Esophagus squamous epithelium (tissue), 5 donors: ENCODE measurements at places on chromosomes 7 and 10.

- H3K36me3 ChIP-seq, result no peaks in the 10 kb centered on the region
- no peaks in the 10 kb centered on the region for H3K27me3 ChIP-seq
- H3K4me3 ChIP-seq, result no peak overlapping the region
- no peak overlapping the region for H3K27ac ChIP-seq
- H3K4me1 ChIP-seq, result no peaks in the 10 kb centered on the region
- DNase-seq, result no peak
Observed at GRCh38 chr7:103592844-103593243, 146.8 kb upstream of the SLC26A5 start.

- no peak overlapping the region for H3K4me3 ChIP-seq
- H3K36me3 ChIP-seq, result no peaks in the 10 kb centered on the region
- H3K4me1 ChIP-seq, result no peaks in the 10 kb centered on the region
- no peak for DNase-seq
Observed at GRCh38 chr7:30093420-30093952, 41.3 kb upstream of the MTURN start.

GRCh38 chr10:650886-651615, 38.4 kb downstream of the DIP2C start:
- no peak for DNase-seq
- peak overlapping the region; percentile 84 for H3K27ac ChIP-seq
- H3K36me3 ChIP-seq, result no peaks in the 10 kb centered on the region

- H3K4me1 ChIP-seq, result peaks cover 64% of the 10 kb centered on the region
- no peak overlapping the region for H3K4me3 ChIP-seq
Observed at GRCh38 chr10:80156216-80156615, 23.7 kb downstream of the PLAC9 start.

DNA sequence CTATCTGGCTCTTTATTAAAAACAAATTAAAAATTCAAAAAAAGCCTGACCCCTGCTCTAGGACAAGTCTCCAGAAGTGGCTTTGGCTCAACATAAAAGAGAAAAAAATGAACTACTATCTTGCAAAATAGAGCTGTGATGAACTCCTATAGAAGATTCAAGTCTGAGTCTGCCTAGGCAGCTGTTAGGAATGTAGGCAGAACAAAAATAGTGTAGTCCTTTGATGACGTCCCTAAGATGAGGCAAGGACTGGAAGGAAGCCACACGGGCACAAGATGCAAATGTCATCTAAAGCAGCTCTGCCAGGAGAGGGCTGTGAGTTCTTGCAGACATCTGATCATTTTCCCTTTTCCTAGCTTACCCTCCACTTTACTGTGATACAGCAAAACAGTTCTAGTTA, 20.5 kb downstream of the ASNS start:
- no peak for DNase-seq
- peaks cover 55% of the 10 kb centered on the region for H3K36me3 ChIP-seq
- H3K4me3 ChIP-seq, result no peak overlapping the region
- no peak overlapping the region for H3K27ac ChIP-seq
- H3K4me1 ChIP-seq, result no peaks in the 10 kb centered on the region

- DNase-seq, result no peak
- no peak overlapping the region for H3K27ac ChIP-seq
- no peaks in the 10 kb centered on the region for H3K27me3 ChIP-seq
- H3K4me3 ChIP-seq, result no peak overlapping the region
- no peaks in the 10 kb centered on the region for H3K4me1 ChIP-seq
- no peaks in the 10 kb centered on the region for H3K36me3 ChIP-seq
Observed at GRCh38 chr7:132666071-132666773, 90.0 kb upstream of the PLXNA4 start.

DNA sequence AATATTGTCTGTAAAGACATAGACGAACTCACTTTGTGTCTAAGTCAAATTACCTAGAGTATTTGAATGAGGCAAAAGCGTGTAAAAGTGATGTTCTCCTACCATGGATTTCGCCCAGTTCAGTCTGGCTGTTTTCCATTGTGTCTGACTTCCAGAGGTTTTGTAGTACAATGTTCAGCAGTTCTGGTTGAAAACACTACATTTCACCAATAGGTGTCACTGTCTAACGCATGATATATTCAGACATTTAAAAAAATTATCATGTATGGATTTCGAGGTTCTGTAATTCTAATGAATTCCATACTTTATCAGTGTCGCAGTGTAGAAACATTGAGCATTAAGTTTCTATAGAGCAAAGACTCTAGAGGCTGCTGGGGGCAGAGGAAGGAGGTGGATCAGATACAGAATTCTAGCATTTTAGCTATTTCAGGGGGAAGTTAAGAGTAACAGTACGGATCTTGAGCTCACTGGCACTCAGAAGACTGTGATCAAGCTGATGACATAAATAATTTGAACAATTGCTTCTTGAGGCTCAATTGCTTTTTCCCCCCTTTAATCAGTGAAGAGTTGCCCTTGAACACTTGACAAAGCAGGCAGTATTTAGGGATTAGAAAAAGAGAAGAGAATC, 196.9 kb upstream of the RHOBTB1 start:
- no peaks in the 10 kb centered on the region for H3K27me3 ChIP-seq
- no peaks in the 10 kb centered on the region for H3K36me3 ChIP-seq
- no peak overlapping the region for H3K27ac ChIP-seq

- no peak overlapping the region for H3K4me3 ChIP-seq
- no peaks in the 10 kb centered on the region for H3K36me3 ChIP-seq
- peaks cover 81% of the 10 kb centered on the region for H3K27me3 ChIP-seq
- peaks cover 10% of the 10 kb centered on the region for H3K4me1 ChIP-seq
Observed at GRCh38 chr7:1659696-1660095, 10.4 kb upstream of the ELFN1 start.

DNA sequence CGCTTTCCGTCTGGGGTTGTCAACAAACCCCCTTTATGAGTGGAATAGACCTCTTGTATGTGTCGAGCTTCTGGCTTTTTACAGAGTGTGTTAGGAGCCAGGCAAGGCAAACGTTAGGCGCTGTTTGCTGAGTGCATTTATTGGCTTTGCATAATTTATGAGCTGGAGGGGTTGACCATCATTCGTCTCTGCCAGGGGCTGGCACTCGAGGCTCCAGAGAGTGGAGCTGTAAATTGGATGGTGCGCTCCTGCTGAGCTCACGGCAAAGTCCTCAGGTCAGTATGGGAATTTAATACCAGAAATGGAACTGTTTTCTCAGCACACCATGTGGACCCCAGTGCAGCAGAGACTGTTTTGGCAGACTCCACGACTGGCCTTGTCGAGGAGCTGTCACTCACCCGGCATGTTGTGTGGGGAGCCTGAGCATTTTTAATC, 699.4 kb upstream of the GALNT17 start:
- H3K27me3 ChIP-seq, result no peaks in the 10 kb centered on the region
- H3K36me3 ChIP-seq, result no peaks in the 10 kb centered on the region
- H3K4me3 ChIP-seq, result no peak overlapping the region
- H3K4me1 ChIP-seq, result no peaks in the 10 kb centered on the region
- no peak overlapping the region for H3K27ac ChIP-seq

DNA sequence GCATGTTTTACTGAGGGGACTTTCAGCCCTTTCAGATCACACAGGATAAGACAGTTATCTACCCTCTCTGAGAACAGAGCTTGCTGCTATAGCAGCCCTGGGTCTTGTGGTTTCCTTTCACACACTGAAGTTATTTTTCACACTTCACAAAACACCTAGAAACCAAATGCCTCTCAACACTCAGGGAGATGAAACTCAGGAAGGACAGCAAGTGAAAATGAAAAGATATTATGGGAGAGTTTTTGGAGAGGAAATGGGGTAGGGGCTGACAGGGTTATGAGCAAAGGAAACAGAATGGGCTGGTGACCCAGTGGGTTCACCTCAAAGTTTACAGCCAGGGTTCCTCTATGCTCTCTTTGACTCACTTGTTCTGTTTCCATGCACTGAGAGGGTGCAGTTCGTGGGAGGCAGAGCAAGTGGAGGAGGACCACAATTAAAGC, 17.0 kb upstream of the GIMAP2 start:
- no peaks in the 10 kb centered on the region for H3K27me3 ChIP-seq
- H3K36me3 ChIP-seq, result no peaks in the 10 kb centered on the region
- no peak for DNase-seq
- no peak overlapping the region for H3K27ac ChIP-seq
- no peaks in the 10 kb centered on the region for H3K4me1 ChIP-seq
- H3K4me3 ChIP-seq, result no peak overlapping the region

- H3K4me3 ChIP-seq, result no peak overlapping the region
- no peak for DNase-seq
- H3K36me3 ChIP-seq, result peaks cover 6% of the 10 kb centered on the region
- no peaks in the 10 kb centered on the region for H3K27me3 ChIP-seq
- H3K4me1 ChIP-seq, result no peaks in the 10 kb centered on the region
Observed at GRCh38 chr7:140364819-140365218, 33.5 kb downstream of the SLC37A3 start.

GRCh38 chr10:89942217-89942616, 240.8 kb downstream of the KIF20B start:
- no peaks in the 10 kb centered on the region for H3K27me3 ChIP-seq
- H3K4me3 ChIP-seq, result no peak overlapping the region
- DNase-seq, result no peak
- no peaks in the 10 kb centered on the region for H3K36me3 ChIP-seq

GRCh38 chr10:329361-330099, 194.3 kb downstream of the ZMYND11 start:
- peak overlapping the region; percentile 65 for H3K27ac ChIP-seq
- no peaks in the 10 kb centered on the region for H3K27me3 ChIP-seq
- peaks cover 13% of the 10 kb centered on the region for H3K4me1 ChIP-seq

DNA sequence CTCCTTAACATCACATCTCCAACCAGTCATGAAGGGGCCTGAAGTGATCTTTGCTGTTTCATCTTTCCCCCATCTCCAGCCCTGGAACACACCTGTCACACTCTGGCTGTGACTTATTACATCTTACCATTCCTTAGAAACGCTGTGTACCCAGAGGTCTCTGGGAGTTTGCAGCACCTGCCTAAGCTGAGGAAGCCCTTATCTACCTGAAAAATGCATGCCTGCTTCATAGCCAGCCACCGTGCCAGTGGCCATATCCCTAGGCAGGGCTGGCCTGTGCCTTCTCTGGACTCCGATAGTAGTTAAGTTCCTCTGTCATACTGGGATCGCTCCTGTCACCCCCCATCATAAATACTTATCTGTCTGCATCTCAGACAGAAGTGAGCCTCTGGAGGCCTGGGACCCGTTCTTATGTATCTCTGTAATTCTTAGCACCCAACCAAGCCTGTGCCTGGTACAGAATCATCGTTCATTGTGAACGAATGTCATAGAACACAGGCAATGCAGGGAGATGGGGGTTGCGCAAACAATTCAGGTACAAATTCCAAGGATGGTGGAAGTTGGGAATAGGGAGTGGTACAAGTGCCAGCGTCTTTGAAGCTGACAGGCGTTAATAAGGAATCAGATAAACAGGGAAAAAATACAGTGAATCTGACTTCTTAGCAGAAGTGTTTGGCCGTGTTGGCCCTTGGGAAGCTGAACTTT, 254.6 kb downstream of the CAMK1D start:
- no peaks in the 10 kb centered on the region for H3K27me3 ChIP-seq
- H3K27ac ChIP-seq, result no peak overlapping the region
- no peak for DNase-seq
- H3K4me1 ChIP-seq, result peaks cover 16% of the 10 kb centered on the region

DNA sequence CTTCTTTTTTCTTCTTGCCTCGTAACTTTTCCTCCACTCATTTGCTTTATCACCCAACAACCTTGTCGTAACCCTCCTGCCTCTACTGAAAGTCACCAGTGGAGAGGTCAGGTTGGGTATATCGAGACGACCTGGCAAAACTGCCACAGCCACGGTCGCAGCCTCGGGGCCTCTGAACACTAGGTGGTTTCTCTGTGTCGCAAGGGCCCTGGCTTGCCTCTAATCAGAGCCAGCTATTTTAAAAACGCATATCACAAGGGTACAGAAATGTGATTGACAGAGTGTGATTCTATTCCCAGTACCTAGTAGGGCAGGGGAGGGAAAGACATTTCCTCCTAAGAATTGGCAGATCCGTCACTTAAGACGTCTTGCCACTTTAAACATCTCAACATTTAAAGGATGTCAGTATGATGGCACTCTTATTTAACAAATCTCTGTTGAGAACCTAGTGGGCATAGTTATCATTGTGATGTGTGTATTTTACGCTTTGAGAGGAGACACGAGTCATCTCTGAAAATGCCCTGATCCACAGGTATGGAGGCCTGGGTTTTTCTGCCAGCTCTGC, 197.5 kb downstream of the ARHGAP21 start:
- no peaks in the 10 kb centered on the region for H3K27me3 ChIP-seq
- no peak for DNase-seq
- no peaks in the 10 kb centered on the region for H3K4me1 ChIP-seq
- peaks cover 4% of the 10 kb centered on the region for H3K36me3 ChIP-seq

DNA sequence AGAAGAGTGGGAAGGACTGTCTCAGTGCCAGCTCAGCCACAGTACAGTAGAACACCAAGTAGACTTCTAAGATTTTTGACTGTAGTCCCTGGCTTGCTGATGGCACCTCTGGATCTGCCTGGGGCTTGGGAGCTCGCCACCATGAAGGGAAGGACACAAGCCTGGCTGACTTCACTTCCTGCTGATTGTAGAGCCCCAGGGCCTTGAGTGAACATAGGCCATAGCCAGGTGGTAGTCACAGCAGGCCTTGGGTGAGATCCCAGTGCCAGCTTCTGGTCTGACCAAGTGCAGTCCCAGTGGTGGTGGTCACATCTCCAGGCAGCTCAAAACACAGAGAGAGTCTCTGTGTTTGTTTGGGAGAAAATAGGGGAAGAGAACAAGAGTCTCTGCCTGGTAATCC, 57.6 kb upstream of the HBP1 start:
- no peaks in the 10 kb centered on the region for H3K4me1 ChIP-seq
- H3K27me3 ChIP-seq, result no peaks in the 10 kb centered on the region
- DNase-seq, result no peak
- no peak overlapping the region for H3K4me3 ChIP-seq

- peaks cover 58% of the 10 kb centered on the region for H3K4me1 ChIP-seq
- H3K27me3 ChIP-seq, result no peaks in the 10 kb centered on the region
- no peak for DNase-seq
Observed at GRCh38 chr10:71719042-71719441, 536 bp downstream of the C10orf105 start.

GRCh38 chr10:77431209-77431611, 206.4 kb downstream of the KCNMA1 start:
- H3K36me3 ChIP-seq, result no peaks in the 10 kb centered on the region
- no peak overlapping the region for H3K4me3 ChIP-seq
- no peaks in the 10 kb centered on the region for H3K27me3 ChIP-seq
- no peaks in the 10 kb centered on the region for H3K4me1 ChIP-seq
- no peak for DNase-seq
- no peak overlapping the region for H3K27ac ChIP-seq

DNA sequence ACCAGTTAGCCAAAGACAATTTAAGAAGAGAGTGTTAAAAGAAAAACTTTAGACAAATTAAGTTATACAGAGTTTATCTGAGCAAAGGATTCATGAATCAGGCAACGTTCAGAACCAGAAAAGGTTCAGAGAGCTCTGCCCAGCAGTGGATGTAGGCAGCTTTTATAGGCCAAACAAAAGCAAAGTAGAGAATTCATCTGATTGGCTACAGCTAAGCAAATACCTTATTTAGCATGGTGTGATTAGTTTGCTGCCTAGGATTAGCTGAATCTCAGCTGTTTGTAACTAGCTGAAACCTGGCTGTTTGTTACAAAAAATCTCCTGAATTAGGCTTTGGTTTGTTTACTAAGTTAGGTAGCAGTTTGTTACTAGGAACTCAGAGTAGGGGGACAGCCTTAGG, 66.0 kb downstream of the SLC25A40 start:
- no peak overlapping the region for H3K4me3 ChIP-seq
- no peaks in the 10 kb centered on the region for H3K27me3 ChIP-seq
- H3K36me3 ChIP-seq, result no peaks in the 10 kb centered on the region
- no peak overlapping the region for H3K27ac ChIP-seq
- no peak for DNase-seq
